ENCODE measurements at places on chromosomes 4 and X.

DNA sequence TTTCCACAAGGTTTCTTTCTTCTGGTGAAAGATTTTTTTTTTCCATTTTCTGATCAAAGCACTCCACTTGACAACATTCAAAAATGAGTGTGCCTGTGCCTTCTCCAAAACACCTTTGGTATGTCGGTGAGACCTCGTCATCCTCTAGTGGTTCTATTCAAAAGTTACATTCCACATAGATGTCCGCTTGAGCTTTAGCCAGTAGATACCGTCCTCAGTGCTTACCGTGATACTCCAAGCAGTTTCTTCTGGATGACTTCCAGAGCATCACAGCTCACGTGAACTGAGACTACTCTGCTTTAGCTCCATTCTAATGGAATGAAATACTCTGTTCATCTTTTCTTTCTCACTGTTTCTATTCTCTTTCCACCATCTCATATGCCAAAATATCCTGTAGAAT is 38.2 kb upstream of the VEGFC start:
- no peak for DNase-seq

DNA sequence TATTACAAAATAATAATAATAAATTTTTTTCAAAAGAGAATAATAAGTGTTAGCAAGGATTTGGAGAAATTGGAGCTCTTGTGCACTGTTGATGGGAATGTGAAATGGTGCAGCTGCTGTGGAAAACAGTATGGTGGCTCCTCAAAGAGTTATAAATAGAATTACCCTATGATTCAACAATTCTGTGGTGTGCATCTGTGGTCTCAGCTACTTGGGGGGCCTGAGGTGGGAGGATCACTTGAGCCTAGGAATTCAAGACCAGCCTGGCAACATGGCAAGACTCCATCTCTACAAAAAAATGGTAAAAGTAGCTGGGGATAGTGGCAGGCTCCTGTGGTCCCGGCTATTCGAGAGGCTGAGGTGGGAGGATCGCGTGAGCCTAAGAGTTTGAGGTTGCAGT is 19.6 kb downstream of the MND1 start:
- no peak for DNase-seq

- DNase-seq, result no peak
Observed at GRCh38 chr4:38857354-38858096, 908 bp upstream of the TLR6 start.

GRCh38 chr4:33837043-33837838 is 2407.1 kb downstream of the ARAP2 start:
- DNase-seq, result no peak
